ENCODE measurements at places on chromosomes 2 and 18. TPM values are rescaled to one million over a fixed set of nuclear protein-coding genes. Genes with fewer than 3 reads are reported as not detected.

IL1RL2 gene
- not detected for total RNA-seq

SCYGR5 gene
- not detected for total RNA-seq

HOXD13 gene
- total RNA-seq: 0.15 TPM

CXCR1 gene
- not detected for total RNA-seq

POTEJ gene
- not detected for total RNA-seq

GREB1 gene
- total RNA-seq: 2.6 TPM

DSC2 gene
- 1.3 TPM for total RNA-seq

DIPK1C gene
- not detected for total RNA-seq

ERFE gene
- total RNA-seq: 8.1 TPM

SIGLEC15 gene
- total RNA-seq: 0.05 TPM

TMEM18 gene
- total RNA-seq: 43.9 TPM

CEP68 gene
- 11.5 TPM for total RNA-seq

RAD51AP2 gene
- not detected for total RNA-seq

CCDC68 gene
- 6.3 TPM for total RNA-seq

C2orf92 gene
- 1.00 TPM for total RNA-seq

SIX3 gene
- total RNA-seq: 2.9 TPM

EGR4 gene
- 0.33 TPM for total RNA-seq

ACADL gene
- 0.14 TPM for total RNA-seq

ITGB1BP1 gene
- 157 TPM for total RNA-seq

IKZF2 gene
- total RNA-seq: 0.37 TPM

NCKAP1 gene
- total RNA-seq: 96.0 TPM

REG3G gene
- not detected for total RNA-seq

CAVIN2 gene
- 72.9 TPM for total RNA-seq

DQX1 gene
- total RNA-seq: 0.10 TPM

EPB41L3 gene
- total RNA-seq: 0.25 TPM

WDSUB1 gene
- 8.3 TPM for total RNA-seq

MLPH gene
- total RNA-seq: 270 TPM

C1GALT1C1L gene
- total RNA-seq: 2.3 TPM

ARHGEF33 gene
- 0.02 TPM for total RNA-seq

POTEC gene
- total RNA-seq: not detected

CASP10 gene
- 2.2 TPM for total RNA-seq

ARHGAP15 gene
- total RNA-seq: not detected

TMEM247 gene
- not detected for total RNA-seq

RTKN gene
- 20.2 TPM for total RNA-seq

RAB6C gene
- not detected for total RNA-seq

LDLRAD4 gene
- total RNA-seq: 1.7 TPM

ABCG5 gene
- total RNA-seq: not detected

FAM117B gene
- total RNA-seq: 1.7 TPM

FER1L5 gene
- total RNA-seq: 0.03 TPM

RNF25 gene
- 49.0 TPM for total RNA-seq

DES gene
- total RNA-seq: 0.29 TPM

C2orf15 gene
- total RNA-seq: 0.46 TPM

UBXN4 gene
- total RNA-seq: 39.1 TPM

SLC8A1 gene
- 0.29 TPM for total RNA-seq

C1D gene
- 34.7 TPM for total RNA-seq

SRSF7 gene
- total RNA-seq: 324 TPM

CBLN2 gene
- total RNA-seq: 0.18 TPM

UGT1A4 gene
- 0.07 TPM for total RNA-seq

TMEM198 gene
- 0.70 TPM for total RNA-seq

SPDYA gene
- total RNA-seq: 0.20 TPM

VPS4B gene
- 20.1 TPM for total RNA-seq

PROM2 gene
- total RNA-seq: 0.01 TPM

All from A549 treated with Hydrocortisone at 1 μM for 4 hours (cell line).